GM23338 (cell line): ENCODE measurements at places on chromosomes 2 and 18.

GRCh38 chr18:49067071-49067470 is 116.3 kb upstream of the SMAD7 start:
- no peak for DNase-seq

- DNase-seq = no peak
Observed at GRCh38 chr18:53322163-53322562, 902.3 kb downstream of the MBD2 start.

- no peak for DNase-seq
Observed at GRCh38 chr2:224764565-224765236, 48.5 kb upstream of the CCDC195 start.

- no peak for DNase-seq
Observed at GRCh38 chr2:24508878-24509277, 17.8 kb downstream of the NCOA1 start.

DNA sequence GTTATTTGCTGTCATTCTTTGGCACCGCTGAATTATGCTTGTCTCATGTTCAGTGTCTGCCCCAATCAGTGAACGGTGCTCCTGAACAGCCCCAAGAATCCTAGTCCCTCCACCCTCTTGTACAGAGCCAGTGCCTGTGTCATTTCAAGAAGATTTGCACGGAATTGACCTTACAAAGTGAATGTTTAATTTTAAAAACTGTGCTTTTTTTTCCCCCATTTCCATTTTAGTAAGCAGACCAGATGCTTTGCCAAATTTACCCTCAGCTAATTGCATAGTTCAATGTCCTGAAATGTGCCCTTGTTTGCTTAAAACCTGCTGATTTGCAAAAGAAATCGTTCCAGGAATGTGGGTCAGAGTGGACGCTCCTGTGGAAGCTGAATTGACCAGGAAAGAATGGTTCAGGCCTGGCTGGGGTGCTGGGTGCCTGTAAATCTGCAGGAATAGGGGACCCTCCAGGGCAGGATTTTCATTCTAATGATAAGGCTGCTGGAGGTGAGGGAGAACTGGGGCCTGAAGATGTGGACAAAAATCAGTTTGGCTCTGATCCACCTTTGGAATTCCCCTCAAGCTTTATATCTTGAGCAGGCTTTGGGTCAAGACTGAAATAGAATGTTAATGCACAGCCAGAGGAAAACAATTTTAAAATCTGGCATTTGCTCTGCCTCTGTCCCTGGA is 20.1 kb downstream of the TMEM17 start:
- no peak for DNase-seq

- DNase-seq = peak; percentile 61
Observed at GRCh38 chr2:46299365-46300263, 2.4 kb downstream of the EPAS1 start.

- DNase-seq = peak; percentile 26
Observed at GRCh38 chr2:231037731-231038482, 584 bp downstream of the C2orf72 start.

- peak; percentile 28 for DNase-seq
Observed at GRCh38 chr18:40179729-40180461, 1775.1 kb upstream of the PIK3C3 start.

DNA sequence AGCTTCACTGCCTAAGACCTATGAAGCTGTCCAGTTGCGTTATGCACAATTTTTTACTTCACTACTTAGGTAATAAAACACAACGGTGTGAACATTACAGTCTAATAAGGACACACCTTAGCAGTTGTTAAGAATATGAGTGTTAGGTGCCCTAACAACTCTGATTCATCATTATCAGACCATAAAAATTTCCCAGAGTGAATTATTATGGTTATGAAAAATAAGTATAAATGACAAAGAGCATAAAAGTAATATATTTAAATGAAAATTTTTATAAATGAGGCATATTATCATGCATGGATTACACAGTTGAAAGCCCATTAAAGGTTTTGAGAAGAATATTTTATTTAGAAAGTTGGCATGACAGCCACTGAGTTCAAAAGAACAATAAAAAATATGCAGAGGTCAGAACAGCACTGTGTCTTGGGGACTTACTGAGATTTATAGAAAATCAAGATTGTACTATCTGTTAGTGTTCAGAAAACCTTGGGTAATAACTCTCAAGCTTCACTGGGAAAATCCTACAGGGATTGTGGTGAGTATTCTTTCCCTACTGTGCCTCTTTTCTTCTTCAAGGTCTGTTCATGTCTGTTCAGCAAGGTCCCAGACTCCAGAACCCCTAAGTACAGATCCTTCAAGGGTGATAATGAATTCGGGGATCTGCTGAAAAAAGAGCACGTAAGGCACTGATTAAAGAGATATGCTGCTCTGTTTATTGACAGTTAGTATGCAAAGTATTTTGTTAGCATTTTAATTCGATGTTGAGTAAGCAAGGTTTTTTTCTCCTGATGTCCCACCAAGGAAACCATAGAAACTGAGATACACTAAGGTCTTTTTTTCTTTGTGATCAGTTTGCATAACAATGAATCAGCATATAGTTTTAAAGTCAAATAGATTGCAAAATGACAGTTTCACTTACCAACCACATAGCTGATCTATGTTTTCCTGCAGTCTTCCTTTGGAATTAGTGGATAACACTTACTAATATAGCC is 250.0 kb downstream of the DSEL start:
- DNase-seq = peak; percentile 12

DNA sequence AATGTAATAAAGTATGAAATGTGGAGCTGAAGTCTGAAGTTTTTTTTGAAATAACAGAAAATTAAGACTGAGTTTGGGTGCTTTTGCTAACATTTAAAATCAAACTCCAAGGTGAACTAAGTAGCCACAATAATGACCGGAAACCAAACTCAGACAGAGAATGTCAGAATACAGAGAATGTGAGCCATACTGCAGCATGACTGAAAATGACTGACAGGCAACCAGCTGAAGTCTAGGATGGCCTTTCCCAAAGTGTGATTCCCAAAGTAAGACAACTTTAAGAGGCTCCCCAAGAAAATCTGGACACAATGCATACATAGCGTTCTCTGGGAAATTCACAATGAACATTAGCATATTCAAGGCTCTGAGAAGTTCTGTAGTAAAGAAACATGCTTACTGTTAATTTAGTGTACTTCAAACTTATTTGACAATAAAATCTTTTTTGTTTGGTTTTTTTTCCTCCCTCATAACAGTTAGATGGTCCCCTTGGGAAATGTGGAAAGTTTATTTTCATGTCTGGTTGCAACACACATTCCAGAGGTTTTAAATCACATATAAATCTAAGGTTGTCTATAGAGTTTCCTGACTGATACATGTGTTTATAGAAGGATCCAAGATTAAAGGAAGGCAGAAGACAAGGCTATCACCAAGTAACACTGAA is 28.6 kb downstream of the PLA2R1 start:
- DNase-seq = no peak

GRCh38 chr2:159228081-159228581 is 58.4 kb downstream of the WDSUB1 start:
- no peak for DNase-seq

- no peak for DNase-seq
Observed at GRCh38 chr2:175734686-175735085, 267.4 kb downstream of the LNPK start.

- DNase-seq = no peak
Observed at GRCh38 chr2:225468131-225468530, 68.6 kb downstream of the NYAP2 start.

GRCh38 chr2:42652086-42652485 is 83.7 kb downstream of the MTA3 start:
- peak; percentile 40 for DNase-seq

- DNase-seq = peak; percentile 88
Observed at GRCh38 chr18:22169011-22169888, at the start of gene GATA6. TSS of gene GATA6 (plus strand) at chr18:22169589. CDS start at chr18:22171145, 1,556 bp downstream.

DNA sequence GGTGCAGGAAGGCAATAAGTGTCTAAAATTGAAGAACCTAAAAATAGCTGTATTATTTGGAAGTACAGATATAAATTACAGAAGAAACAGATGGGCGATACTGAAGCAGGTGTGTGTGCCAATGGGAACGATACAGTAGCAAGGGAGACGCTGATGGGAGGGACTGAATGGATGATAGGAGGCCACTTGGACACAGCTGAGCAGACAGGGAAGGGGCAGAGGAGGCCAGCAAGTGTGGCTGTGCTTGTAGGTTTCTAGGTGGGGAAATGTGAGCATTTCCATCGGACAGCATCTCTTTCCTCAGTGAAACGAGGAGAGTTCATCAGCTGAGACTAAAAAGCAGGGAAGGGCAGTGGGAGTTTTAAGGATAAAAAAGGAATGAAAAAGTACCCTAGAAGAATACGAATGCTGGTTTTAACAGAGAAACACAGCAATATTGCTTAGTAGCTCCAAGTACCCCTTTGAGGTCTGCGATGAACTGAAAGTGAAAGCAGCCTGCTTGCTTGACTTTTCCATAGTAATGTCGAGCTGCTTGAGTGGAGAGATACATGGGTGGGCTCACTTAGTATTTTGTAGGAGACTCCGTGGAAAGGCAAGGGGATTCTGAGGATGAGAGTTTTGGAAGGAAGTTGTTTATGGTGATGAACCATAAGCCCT is 91.7 kb upstream of the EPC2 start:
- DNase-seq = no peak

GRCh38 chr18:28735731-28736130 is 558.8 kb upstream of the CDH2 start:
- DNase-seq = no peak

GRCh38 chr18:38606841-38607240 is 1041.2 kb upstream of the CELF4 start:
- no peak for DNase-seq

DNA sequence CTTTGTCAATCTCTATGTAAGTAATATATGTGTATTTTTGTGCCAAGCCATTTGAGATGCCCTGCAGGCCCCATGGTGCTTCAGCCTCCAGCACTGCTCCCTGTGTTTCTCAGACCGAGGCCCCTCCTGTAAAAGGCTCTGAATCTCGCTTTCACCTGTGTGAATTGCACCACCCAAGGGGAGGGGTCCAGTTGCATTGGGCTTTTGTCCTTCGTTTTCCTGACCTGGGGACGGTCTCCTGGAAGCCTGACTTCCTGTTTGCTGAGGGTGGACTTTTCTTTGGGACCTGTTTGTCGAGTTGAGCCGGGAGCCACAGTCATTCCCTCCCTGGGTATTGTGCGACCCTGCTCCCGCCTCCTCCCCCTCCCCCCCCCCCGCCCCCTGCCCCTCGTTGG is 48.9 kb downstream of the AGAP1 start:
- peak; percentile 94 for DNase-seq

GRCh38 chr2:179417436-179417949 is 152.9 kb upstream of the SESTD1 start:
- no peak for DNase-seq
